ENCODE measurements at places on chromosomes 11 and 22.

GRCh38 chr11:75100314-75100713, 3.6 kb upstream of the OR2AT4 start:
- DNase-seq = no peak

GRCh38 chr22:30243661-30244060, 2.9 kb downstream of the LIF start:
- DNase-seq = no peak

- DNase-seq = peak; percentile 54
Measured at GRCh38 chr11:121886005-121886734, 229.8 kb downstream of the BLID start.

DNA sequence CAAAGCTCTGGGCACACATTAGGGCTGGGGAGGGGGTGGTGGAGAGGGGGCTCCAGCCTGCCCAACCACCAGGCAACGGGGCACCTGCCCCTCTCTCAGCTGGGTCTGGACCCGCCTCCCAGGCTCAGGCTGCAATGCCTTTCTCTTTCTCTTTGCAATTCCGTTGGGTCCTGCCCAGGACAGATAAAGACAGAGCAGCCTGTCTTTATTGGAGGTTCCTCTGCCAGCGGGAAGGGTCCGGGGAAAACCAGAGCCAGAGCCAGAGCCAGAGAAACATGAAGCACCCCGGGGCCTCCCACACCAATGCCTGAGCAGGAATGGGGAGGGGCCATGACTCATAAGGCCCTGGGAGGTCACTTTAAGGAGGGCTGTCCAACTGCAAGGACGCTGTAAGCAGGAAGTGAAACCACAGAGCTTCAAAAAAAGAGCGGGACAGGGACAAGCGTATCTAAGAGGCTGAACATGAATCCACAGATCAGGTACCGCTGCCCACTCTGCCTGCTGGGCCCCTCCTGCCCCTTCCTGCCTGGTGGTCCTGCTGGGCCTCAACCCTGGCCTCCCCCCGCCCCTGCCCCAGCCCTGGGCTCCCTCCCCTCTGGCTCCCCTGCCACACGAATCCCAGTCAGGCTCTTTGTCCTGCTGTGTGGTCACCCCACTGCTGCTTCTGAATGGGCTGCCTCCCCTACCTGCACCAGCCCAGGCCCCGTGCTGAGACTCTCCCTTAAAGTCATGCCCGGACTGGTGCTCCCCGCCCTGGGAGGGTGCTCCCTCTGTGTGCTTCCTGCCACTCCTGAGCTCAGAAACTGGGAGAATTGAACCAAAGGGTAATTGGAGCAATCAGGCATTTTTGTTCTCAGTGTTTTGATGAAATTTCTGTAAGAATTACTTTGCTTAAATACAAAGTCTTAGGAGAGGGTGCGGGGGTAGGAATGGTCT, at the start of gene APOBEC3B:
APOBEC3B (plus strand) TSS at position 356 of the 936 bp plus-strand sequence; CDS start at position 463, 107 bp downstream.
- DNase-seq = no peak

DNA sequence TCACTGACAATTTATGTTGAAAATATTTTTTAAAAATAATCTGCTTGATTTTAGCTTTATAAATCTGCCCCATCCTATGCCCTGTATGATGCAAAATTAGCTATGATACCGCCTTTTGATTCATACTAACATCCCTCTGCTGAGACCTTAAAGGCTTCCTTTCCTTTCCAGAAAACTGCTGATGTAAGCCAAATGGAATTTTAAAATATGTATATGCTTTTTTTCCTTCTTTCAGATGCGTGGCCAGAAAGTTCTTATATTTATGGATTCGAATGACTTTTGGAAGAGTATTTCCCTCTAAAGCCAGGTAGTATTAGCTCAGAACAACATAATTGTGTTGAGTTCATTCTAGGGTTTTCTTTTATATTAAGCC, 34.5 kb downstream of the SFI1 start:
- no peak for DNase-seq
